Glomerular endothelial cell (primary cell): ENCODE measurements at places on chromosomes 6 and 20.
A peak's percentile ranks its signal among the peaks of the same experiment; 100 is the strongest.

DNA sequence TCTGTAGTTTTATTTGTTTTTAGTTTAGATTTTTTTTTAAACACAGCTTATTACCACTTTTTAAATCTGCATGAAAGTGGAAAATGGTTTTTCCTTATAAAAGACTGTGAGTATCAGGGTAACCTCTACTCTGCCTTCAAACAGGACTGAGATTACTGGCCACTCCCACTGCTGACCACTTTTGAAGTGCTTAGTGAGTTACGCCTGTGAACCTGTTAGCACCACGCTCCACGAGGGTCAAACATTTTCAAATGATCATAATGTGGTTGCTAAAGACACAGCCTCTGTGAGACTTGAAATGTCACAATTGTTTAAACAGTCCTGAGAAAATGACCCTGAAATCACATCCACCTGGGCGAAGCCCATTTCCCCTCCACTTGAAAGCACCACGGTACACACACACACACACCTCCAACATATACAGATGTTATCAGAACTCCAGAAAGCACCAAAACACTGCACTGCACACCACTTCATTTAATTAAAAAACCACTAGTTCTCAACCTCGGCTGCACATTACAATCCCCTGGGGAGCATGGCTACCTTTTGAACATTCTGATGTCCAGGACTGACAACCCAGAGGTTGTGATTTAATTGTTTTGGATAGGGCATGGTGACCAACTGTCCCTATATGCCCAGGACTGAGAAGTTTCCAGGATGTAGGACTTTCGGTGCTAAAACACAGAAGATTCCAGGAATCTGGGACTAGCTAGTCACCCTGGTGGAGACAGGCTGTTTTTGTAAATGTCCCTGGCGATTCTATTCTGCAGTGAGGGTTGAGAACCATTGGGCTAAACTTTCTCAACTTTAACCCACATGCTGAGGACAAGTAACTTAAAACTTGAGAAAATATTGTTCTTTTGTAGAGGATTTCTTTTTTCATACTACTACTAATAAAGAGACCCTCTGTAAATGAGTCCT is 176.4 kb upstream of the MYLIP start:
- DNase-seq = no peak

GRCh38 chr6:14452567-14453527 is 335.3 kb downstream of the CD83 start:
- DNase-seq = no peak

GRCh38 chr6:32882879-32883250 is 28.9 kb downstream of the PSMB9 start:
- no peak for DNase-seq

- no peak for DNase-seq
These were observed 54.3 kb downstream of the MYLIP start for GRCh38 chr6:16183187-16183664.

DNA sequence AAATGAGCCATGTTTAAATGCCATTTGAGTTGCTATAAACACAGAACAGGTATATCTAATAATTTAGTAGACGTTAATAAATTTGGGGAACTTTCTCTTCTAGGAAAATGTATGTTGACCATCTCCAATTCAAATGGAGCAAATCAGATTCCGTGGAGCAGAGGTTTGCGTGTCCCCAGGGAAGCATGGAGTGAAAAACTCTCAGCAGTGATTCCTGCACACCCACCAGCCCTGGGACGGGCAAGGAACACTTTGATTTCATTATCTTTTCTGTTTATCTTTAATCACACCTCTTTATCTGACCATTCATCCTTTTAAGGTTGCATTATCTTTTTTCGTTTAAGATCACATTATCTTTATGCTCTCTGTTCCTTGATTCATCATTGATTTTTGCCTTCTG is 95.0 kb downstream of the RNASET2 start:
- DNase-seq = no peak

- DNase-seq = no peak
These were observed 365.2 kb upstream of the JARID2 start for GRCh38 chr6:14880677-14881076.

DNA sequence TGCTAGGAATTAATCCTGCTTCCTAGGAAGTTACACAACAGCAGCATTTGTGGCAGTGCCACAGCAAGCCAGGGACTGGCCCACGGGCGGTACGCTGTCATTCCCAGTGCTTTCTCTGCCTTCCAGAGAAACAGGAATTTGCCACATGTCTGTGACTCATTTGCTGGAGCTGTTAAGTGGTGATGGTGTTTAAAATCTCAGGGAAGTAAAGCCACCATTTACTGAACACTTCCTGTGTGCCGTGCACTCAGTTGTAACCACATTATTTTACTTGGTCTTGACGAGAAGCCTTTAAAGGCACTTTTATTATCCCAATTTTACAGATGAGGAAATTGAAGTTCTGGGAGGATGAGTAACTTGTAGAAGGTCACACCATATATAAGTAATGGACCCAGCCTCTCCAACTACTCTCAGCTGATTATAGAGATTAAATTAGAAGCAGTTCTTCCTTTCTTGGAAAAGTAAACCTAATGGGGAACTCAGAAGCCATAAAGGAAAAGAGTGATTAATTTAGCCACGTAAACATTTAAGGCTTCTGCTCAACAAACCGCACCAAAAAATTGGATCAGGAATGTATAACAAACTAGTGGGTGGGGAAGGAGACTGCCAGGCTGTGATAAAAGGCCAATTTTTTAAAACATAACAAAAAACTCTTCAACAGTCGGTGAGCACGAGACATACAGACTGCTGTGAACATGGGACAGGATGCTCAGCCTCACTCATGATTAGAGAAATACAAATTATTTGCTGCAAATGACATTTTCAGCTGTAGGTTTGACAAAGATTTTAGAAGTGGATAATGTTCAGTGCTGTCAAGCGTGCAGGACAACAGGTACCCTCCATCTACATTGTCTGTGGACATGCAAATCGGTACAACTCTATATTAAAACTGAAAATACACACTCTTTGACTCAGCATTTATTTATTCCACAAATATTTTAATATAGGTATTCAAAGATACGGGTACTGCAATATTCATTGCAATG is 311.2 kb downstream of the NRN1 start:
- DNase-seq = no peak

DNA sequence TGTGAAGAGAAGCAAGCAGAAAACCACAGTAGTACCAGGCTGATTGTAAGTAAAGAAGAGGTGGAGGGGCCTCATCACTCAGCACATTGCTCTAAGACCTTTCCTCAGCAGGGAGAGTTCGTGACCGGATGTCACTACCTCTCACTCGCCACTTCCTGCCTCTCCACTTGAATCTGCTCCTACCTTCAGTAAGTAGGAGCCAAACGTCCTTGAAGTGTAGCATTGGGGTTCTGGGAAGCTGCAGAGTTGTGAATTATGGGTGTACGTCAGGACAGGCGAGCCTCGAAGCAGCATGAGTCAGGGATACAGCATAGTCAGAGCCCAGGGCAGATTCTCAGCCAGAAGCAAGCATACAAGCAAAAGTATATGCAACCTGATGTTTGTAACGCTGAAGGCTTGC is 224.9 kb downstream of the PHACTR1 start:
- DNase-seq = no peak

- no peak for DNase-seq
These were observed 14.6 kb downstream of the DEF6 start for GRCh38 chr6:35312076-35312800.

DNA sequence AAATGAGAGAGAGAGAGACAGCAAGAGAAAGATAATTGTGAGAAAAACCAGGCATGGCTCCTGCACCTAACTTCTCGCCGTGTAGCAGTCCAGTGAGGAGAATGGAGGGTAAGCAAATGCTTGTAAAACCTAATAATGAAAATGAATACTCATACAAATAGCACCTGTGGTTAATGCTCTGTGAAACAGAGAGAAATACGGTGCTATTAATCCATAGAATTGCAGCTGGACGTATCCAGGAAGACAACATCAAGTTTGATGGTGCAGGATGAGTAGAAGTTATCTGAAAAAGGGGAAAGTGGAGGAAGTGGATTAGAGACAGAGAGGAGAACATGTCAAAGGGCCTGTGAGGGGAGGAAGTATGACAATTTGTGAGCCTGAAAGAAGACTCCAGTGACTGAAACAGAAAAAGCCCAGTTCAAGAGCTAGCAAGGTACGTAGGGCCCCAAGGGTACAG is 89.4 kb upstream of the PAK5 start:
- no peak for DNase-seq

- DNase-seq = no peak
These were observed 37.4 kb upstream of the KCNB1 start for GRCh38 chr20:49519777-49520359.

- no peak for DNase-seq
These were observed 202.8 kb upstream of the AGPAT4 start for GRCh38 chr6:161476711-161477110.

GRCh38 chr6:151052021-151052646 is 186.6 kb downstream of the MTHFD1L start:
- no peak for DNase-seq

- DNase-seq = peak; percentile 75
These were observed 1.1 kb upstream of the PHF10 start for GRCh38 chr6:169725125-169726048.

DNA sequence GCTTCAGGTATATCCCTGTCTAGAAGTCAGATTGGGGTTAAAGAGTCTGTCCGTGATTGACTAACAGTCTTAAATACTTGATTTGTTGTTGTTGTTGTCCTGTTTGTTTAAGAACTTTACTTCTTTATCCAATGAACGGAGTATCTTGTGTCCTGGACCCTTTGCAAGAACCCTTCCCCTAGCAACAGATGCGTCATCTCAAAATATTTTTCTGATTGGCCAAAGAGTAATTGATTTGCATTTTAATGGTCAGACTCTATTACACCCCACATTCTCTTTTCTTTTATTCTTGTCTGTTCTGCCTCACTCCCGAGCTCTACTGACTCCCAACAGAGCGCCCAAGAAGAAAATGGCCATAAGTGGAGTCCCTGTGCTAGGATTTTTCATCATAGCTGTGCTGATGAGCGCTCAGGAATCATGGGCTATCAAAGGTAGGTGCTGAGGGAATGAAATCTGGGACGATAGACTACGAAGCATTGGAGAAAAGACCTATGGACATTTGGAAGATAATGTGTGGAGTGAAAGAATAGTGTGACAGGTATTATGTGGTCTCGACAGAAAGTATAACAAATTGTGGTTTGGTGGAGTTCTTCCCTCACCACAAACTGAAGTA is at the start of gene HLA-DRA:
Gene HLA-DRA (plus strand): TSS at position 286 of the 613 bp plus-strand sequence. CDS start 64 bp downstream, at position 350.
- DNase-seq = peak; percentile 33

DNA sequence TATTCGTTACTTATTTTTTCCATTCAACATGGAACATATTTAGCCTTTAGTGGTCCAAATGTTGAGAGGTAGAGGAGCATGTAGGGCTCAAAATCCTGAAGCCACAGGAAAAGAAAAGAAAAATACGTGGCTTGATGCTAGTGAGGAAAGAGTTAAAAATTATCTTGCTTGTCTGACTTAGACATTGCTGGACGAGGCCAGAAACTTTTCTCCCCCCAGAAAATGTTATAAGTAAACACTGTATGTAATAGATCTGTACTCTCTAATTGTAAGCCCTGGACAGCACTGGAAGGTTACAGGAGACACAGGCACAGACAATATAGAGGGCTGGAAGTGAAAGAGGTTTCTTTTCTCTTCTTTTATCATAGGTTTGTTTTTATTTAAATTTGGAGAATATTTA is 165.6 kb downstream of the ZFP64 start:
- DNase-seq = no peak

DNA sequence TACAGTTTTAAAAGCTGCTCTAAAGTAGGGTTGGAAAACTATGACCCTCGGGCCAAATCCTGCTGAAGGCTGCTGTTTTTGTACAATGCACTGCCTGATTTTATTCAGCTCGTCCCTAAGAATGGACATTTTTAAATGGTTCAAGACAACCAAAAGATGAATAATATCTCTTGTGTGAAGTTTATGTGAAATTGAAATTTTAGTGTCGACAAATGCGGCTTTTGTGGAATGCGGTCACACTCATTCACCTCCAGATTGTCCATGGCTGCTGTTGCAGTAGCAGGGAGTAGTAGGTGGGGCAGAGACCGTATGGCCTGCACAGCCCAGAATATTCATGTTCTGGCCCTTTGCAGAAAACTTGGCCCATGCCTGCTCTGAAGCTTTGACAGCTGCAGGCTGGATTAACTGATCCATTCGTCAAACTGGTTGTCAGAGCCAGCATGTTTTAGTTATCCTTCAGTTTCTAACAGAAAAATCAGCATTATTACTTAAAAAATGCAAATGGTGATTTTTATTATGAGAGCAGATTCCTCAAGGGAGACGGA is 91.6 kb downstream of the PSMG4 start:
- no peak for DNase-seq

DNA sequence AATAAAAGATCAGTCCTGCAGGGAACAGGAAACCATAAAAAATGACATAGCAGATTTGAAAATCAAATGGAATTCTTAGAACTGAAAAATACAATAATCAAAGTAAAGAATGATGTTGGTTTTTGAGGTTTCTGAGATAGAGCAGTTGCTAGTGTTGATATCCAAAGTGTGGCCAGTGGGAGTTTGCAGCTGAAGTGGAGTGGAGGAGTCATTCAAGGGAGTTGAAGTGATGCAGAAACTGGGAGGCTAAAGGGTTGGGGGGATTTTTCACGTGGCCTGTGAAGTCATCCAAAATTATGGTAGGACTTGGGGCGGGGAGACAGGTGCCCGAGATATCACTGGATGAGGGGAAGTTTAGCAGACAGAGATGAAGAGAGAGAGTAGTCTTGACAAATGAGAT is 123.6 kb downstream of the CDC5L start:
- no peak for DNase-seq

DNA sequence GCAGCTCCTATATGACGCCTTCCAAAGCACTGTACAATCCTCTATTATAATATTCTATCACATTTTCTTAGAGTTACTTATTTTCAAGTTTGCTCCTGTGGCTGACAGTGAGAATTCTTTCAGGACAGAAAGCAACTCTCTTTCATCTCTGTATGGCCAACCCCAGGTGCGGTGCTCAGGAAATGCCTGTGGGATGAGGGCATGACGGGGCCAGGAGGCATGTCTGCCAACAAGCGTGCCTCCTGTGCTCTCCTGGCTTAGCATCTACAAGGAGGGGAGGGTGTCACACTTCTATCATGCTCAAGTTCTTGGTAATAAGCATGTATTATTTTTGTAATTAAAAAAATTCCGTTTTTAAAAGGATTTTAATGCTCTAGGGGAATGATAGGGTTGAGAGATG is 11.4 kb downstream of the MRPL14 start:
- no peak for DNase-seq

- peak; percentile 68 for DNase-seq
These were observed 114.2 kb upstream of the BEND6 start for GRCh38 chr6:56840467-56841380.

DNA sequence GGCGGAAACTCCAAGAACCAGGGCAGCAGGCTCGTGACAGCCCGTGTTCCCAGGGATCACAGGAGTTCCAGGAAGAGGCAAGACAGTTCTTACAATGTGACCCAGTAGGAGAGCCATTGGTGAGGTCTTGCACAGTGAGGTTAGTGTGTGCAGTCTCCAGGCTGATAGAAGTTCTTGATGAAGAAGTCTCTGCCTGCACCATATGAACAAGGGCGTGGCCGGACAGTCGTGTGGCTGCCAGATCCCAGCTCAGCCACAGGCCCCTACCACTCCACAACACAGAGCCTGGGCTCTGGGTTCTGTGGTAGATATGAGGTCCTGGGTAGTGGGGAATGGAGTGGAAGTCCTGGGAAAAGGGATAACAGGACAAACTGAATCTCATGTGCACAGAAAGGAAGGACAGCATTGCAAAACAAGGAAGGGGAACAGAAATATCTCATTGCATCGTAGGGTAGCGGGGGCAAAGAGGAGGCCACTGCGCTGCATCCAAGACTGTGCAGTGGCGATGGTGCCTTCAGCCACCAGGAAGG is 65.2 kb downstream of the STX11 start:
- DNase-seq = no peak
